MG63 (cell line): ENCODE measurements at places on chromosomes 6 and 20. TPM values are rescaled to one million over a fixed set of nuclear protein-coding genes. Genes with fewer than 3 reads are reported as not detected.

DNA sequence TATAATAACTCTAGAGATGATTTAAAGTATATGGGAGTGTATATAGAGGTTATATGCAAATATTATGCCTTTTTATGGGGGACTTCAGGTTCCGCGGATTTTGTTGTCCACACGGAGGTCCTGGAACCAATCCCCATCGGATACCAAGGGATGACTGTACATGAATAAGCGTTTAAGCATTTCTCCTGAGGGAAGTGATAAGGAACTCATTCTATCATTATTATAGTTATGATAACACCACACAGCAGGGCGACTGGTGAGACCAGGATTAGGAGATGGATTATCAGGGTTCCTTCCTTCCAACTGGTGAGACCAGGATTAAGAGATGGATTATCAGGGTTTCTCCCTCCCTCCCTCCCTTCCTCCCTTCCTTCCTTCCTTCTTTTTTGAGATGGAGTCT is 6.6 kb downstream of the ECI2 start:
- no peak for DNase-seq

GRCh38 chr6:363291-363690 is 28.3 kb upstream of the IRF4 start:
- no peak for DNase-seq

DNA sequence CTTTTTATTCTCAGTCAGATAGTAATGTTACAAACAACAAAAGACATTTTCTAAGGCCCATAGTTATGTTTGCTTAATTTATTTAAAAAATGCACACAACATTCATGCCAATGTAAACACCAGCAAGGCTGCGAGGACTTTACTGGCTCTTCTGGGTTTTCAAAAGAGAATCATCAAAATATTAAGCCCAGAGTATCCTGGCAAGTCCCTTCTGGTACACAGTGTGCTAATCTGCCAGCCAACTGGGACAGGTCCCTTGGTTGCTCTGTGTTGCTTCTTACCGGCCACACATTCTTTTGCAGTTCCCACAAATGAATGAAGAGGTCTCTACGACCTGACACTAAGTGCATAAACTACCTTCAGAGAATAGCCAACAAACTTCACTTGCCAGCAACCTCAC is 42.6 kb upstream of the SPDEF start:
- DNase-seq = no peak

TCP11 gene
- total RNA-seq = 0.25 TPM in 1 of 2 replicates, not detected in the other

- no peak for DNase-seq
Measured at GRCh38 chr20:46879386-46879785, 15.3 kb upstream of the EYA2 start.

- peak; percentile 14 for DNase-seq
Measured at GRCh38 chr6:150627585-150628025, 27.9 kb downstream of the PLEKHG1 start.
